ENCODE measurements at places on chromosomes 4 and X. TPM values are rescaled to one million over a fixed set of nuclear protein-coding genes. Genes with fewer than 3 reads are reported as not detected.

SPP1 gene
- total RNA-seq, result 30.6 TPM

GPC3 gene
- not detected for total RNA-seq

CYLC1 gene
- total RNA-seq, result not detected

ADH4 gene
- not detected for total RNA-seq

MAGEA10 gene
- not detected for total RNA-seq

NR0B1 gene
- not detected for total RNA-seq

IL2 gene
- not detected for total RNA-seq

CXCL3 gene
- total RNA-seq, result 5.5 TPM

SSX2B gene
- not detected for total RNA-seq

PFKFB1 gene
- total RNA-seq, result not detected

SPOCK3 gene
- total RNA-seq, result 0.07 TPM

EVC gene
- total RNA-seq, result 13.0 TPM

RHOXF1 gene
- not detected for total RNA-seq

RASSF6 gene
- not detected for total RNA-seq

PRR32 gene
- total RNA-seq, result not detected

HHIP gene
- total RNA-seq, result 48.8 TPM

SMPX gene
- not detected for total RNA-seq

EGFL6 gene
- not detected for total RNA-seq

LDB2 gene
- 3.5 TPM for total RNA-seq

RS1 gene
- not detected for total RNA-seq

CRLF2 gene
- 0.42 TPM for total RNA-seq

SMIM43 gene
- not detected for total RNA-seq

TBX22 gene
- total RNA-seq, result not detected

TMEM255A gene
- not detected for total RNA-seq

GPR34 gene
- total RNA-seq, result not detected

CYP2U1 gene
- total RNA-seq, result 6.4 TPM

GAGE12J gene
- not detected for total RNA-seq

GC gene
- total RNA-seq, result not detected

LPAR4 gene
- total RNA-seq, result not detected

DUX4 gene
- not detected for total RNA-seq

CD40LG gene
- not detected for total RNA-seq

CSAG1 gene
- 71.6 TPM for total RNA-seq

KCNIP4 gene
- not detected for total RNA-seq

TKTL2 gene
- total RNA-seq, result not detected

Data from HT1080 (cell line).